ENCODE measurements at places on chromosomes 4 and X.

- no peak for DNase-seq
These were observed 37.8 kb upstream of the PRPS2 start for GRCh38 chrX:12753366-12753765.

GRCh38 chr4:176753049-176753448, 39.7 kb downstream of the VEGFC start:
- DNase-seq: no peak

DNA sequence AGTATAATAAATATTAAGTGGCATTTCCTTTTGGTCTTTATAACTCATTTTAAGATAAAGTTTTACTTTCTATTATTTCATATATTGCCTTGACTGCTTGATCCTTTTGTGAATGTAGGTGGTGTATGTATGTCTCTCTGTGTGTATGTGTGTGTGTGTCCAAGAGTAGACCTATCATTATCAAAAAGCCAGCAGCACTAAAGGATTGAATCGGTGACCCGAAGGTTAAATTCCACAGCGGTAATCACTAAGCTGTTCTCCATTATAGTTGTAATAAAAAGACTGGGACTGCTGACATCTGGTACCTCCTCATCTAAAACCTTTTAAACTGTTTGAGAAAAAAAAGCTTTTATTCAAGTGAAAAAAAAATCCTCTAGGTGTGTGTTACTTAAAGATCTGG, 1014.8 kb downstream of the PCDH7 start:
- DNase-seq: no peak

DNA sequence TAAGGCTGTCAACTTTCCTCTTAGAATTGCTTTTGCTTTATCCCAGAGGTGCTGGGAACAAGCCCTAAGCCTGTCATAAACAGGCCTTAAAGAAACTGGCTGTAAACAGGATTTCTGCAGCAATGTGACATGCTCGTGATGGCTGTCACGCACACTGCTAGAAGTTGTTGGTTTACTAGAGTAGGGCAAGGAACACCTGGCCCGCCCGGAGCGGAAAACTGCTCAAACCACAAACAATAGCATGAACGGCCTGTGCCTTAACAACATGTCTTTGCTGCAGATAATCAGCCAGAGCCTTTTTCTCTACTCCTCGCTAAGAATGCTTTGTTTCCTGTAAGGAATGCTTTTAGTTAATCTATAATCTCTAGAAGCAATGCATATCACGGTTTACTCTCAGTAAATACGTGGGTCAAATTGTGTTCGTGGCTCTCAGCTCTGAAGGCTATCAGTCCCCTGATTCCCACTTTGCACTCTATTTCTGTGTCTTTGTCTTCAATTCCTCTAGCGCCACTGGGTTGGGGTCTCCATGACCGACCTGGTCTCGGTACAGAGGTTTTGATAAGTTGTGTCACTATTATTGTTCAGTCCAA, 318.3 kb downstream of the GLUD2 start:
- DNase-seq: no peak

DNA sequence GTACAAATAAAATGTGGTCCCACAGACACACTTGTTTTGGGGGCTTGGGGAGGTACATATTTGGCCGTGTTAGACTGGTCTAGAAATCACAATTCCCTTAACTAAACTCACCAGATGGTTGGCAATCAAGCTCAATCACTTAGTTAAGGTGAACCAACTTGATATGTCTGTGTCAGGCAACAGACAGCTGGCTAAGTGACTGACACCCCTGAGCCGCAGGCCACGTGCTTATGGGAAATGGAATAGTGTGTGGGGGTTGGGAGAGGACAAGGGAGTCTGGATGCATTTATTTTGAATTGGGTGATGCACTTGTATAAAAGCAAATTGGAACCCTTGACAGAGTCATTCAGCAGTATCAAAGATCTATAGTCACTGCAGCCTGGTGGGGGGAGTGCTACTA, 209.0 kb downstream of the HS6ST2 start:
- DNase-seq: no peak

- DNase-seq: no peak
These were observed 188.0 kb upstream of the S100G start for GRCh38 chrX:16461968-16462367.

DNA sequence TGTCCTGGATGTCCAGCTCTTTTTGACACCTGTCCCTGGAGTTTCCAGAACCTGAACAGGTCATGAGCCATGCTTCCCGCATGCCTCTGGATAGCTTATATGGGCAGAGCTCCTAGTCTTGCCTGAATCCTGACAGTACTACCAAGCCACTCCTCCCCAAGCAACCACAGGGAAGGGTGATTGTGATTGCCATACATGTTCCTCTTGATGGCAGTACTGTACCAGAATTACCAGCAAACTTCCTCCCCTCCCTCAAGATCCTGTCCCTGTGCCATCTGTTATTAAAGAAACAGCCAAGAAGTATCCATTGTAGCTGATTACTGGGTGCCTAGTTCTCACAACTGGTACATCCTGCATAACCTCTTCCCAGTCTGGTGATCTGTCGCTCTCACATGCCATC, 264.3 kb upstream of the AGTR2 start:
- DNase-seq: no peak

DNA sequence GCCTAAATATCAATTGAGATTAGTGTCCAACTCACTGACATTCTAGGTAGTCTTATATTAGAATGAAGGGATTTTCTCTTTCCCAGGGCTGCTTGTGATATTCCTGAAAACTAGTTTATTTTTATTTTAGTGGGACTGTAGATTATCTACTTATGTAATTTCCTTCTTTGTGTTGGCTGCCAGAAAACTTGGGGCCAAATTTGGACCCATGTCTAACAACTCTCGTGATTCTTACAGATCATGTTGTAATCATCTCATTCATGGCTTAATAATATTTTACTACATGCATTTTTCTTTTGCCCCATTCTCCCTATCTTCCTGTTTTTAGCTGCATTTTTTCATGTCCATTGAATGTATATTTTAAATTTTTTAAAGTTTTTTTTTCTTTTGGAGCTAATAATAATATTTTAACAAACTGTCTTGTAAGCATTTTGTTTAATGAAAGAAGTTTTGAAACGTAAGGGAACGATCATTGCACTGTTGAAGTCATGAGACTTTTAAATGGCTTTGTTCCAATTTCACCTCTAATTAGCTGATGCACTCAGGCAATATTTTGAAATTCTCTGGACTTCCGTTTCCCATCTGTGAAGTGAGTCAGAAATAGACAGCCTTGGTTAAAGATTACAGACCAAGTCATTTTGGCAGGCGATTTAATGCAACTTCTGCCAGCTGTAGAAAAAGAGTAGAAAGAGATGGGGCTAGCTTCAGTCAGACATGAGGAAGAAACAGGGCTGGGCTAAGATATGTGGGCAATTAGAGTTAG, 14.3 kb upstream of the TDO2 start:
- no peak for DNase-seq
